Activated CD4-positive, alpha-beta T cell treated with anti-CD3 and anti-CD28 coated beads, Interleukin-10, Interleukin-2, amounts not matched to agents 100 ng/mL and 50 ng/mL, durations not matched to agents 16 hours and 8 hours (primary cell): ENCODE measurements at places on chromosomes 12 and 14.

- DNase-seq: no peak
These were observed 86.8 kb upstream of the ARHGAP5 start for GRCh38 chr14:31990183-31990857.

DNA sequence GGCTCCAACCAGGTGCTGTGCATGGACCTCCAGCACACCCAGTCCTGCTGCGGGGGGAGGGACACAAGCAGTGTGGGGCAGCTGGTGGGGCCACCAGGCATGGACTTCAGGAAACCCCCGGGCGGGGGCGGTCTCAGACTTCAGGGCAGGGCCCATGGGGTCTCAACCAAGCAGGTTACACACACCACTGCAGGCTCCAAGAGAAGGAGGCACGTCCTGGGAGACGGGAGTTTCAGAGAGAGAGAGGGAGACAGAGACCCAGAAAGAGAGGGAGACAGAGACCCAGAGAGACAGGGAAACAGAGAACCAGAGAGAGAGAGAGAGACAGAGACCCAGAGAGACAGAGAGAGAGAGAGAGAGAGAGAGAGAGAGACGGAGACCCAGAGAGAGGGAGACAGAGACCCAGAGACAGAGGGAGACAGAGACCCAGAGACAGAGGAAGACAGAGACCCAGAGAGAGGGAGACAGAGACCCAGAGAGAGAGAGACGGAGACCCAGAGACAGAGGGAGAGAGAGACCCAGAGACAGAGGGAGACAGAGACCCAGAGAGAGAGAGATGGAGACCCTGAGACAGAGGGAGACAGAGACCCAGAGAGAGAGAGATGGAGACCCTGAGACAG, 128.9 kb downstream of the NCOR2 start:
- DNase-seq: no peak

GRCh38 chr14:22549981-22550673, 38.9 kb downstream of the DAD1 start:
- DNase-seq: peak; percentile 96

DNA sequence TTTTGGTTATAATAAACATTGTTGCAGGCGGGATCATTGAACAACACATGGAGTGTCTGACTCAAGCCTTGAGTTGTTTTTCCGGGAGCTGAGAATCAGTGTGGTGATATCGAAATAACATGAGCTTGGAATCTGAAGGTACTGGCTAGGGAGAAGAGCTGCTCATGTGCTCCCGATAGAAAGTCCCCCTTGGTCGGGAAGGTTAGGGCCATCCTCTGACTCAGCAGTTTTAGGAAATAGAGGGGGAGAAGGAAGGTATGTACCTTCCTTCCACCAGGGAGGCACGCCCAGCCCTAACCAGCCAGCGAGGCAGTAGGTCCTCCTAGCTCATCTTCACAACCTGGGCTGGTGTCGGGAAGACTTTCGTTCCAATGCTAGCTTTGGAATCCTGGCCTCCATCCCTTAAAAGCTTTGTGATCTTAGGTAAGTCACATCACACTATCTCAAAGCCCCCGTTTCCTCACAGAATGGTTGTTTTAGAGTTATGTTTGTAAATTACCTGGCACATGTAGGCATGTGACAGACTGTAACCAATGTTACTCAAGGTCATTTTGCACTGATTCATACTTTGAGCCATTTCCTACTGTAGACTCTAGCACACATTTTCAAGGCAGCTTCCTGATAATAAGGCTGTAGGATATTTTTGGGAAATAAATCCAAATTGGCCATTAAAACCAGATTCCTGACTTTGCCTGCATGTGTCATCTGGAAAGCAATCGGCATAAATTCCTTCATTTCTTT, 1.9 kb upstream of the RAB35 start:
- no peak for DNase-seq

- no peak for DNase-seq
These were observed 251.4 kb upstream of the ATXN7L3B start for GRCh38 chr12:74286254-74286653.

DNA sequence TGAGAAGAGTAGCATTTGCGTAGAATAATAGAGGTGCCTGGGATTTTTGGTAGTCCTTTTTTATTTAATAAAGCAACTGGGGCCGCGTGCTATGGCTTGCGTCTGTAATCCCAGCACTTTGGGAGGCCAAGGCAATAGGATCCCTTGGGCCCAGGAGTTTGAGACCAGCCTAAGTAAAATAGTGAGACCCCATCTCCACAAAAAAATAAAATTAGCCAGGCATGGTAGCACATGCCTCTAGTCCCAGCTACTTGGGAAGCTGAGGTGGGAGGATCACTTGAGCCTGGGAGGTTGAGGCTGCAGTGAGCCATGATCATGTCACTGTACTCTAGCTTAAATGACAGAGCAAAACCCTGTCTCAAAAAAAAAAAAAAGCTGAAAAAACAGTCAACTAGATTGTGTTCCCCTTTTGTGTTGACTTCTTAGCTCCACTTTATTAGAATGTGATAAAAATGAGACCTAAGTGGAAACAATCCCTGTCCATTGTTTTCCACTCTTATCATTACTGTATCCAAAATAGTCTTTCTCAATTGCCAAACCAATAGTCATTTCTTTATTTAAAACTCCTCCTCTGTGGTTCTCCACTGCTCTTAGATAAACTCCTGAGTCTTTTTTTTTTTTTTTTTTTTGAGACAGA, 7.4 kb downstream of the PRKCH start:
- DNase-seq: peak; percentile 34

DNA sequence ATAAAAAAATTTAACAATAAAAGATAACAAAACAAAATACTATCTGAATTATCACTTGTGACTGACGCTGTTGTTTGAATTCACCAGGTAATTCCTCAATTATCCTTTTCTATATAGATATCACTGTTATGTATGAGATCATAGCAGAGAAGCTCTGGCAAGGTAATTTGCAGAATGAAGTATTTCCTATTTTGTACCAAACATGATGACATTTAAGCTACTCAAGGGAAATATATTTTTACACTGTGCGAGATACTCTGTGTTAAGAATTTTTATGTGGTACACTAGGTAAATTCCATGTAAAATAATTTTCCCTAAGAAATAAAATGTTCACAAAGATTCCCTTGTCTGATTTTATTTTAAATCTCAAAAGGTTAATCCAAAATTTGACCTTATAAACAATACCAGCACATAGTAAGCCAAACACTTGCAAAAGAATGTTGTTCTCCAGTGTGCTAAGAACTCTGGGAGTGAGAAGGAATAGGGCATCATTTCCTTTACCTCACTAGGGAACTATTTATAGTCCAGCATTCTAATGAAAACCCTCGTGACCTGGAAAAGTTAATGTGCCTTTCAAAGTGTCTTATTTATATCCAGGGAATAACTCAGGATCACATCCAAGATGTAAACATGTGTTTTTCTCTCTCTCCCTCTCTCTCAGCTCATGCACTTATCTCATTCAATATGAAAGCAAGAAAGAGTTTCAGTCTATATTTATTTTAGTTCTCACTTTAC, 115.2 kb upstream of the RAP1B start:
- no peak for DNase-seq

DNA sequence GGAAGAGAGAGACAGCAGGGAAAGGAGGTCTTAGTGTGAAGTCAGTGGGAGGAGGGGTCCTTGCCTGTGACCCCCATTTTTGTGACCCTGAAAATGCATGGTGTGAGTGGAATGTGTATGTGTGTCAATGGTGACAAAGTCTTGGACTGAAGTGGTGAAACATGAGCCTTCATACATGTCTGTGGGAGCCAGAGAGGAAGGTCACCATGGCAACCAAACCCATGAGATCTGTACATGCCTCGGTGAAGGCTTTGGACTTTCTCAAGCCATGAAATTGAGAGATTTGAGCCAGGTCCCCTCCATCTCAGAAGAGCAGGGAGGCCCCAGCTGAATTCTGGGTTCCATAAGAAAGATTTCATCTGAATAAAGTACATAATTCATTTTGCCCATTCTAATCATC, 108.7 kb downstream of the TTC8 start:
- no peak for DNase-seq

- peak; percentile 88 for DNase-seq
These were observed 13.6 kb upstream of the FOXN3 start for GRCh38 chr14:89430391-89431236.

GRCh38 chr12:123713823-123714585, 1.9 kb downstream of the ATP6V0A2 start:
- peak; percentile 61 for DNase-seq

DNA sequence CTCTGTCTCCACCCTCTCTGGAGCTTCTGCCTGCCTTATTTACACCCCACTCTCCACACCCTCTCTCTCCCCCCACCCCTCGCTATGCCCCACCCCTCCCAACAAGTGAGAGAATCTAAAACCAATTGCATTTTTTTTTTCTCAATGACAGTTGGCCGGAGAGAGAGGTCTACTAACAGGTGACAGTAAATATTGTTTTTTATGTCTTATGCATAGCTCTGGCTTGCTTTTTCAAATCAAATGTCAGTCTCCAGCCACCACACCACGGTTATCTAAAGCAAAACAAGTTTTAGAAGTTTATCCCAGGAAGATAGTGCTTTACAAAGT, at the start of gene KCNC2:
Gene KCNC2, minus strand, starts transcription at position 28 of the 327 bp plus-strand sequence.
- no peak for DNase-seq

DNA sequence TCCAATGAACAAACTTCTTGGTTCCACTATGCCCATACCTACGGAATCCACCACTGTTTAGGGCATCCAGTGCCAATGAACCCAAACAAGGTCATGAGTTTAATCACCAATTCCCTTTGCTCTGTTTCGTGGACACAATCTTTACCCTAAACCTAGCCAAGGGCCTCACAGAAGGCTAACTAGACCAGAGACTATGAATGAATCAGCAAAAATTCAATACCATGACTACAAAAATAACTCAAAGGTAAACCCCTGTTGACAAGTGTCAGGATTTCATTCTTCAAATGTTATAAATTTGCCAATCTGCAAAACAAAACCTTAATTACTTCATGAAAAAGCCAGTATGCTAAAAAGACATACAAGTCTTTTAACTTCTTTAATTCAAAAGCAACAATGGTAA, 96.7 kb downstream of the CEP128 start:
- DNase-seq: no peak

- DNase-seq: peak; percentile 58
These were observed 32.4 kb downstream of the AK7 start for GRCh38 chr14:96424109-96424989.

DNA sequence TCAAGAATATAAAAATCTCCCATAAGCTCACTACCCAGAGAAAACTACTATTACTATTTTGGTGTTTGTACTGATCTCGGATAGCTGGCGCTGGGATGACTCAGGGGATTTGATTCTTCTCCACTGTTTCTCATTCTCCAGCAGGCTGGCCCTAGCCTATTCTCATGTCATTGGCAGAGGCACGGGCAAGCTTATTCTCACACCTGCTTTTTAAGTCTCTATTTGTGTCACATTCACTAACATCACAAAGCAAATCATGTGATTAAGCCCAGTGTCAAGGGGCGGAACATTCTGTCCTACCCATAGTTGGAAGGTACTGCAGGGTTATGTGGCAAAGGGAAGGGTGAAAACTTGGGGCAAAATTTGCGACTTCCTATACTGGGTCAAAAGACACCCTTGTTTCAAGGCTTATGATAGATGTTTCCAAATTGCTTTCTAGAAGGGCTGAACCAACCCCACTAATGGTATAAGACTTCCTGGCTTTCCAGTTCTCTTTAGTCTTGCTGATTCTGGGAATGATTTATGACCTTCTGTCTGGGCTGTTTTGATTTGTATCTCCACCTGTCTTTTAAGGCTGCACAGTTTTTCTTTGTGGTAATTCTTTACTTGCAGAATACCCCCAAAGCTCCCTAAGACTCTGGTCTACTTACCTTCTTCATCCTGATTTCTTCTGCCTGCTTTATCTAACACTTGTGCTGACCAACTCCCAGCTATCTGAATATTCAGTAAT, 406.4 kb downstream of the NRXN3 start:
- no peak for DNase-seq

DNA sequence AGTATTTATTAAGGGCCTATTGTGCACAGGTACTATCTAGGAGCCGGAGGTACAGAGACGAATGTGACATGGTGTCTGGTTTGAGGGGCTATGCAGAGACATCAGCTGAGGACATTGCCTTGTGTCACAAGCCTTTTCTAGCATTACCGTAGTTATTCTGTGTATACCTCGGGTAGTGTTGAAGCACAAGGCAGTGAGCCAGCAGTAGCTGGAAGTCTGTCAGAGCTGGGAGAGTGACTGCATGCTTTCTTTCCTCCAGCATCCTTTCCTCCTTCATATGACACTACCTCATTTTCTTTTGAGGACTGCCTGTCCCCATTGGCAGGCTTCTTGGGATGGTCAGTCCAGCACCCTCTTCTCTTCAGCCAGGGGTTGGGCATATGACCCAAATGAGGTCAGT, 77.0 kb downstream of the POLR3B start:
- no peak for DNase-seq
